ENCODE measurements at places on chromosomes 6 and 20. TPM values are rescaled to one million over a fixed set of nuclear protein-coding genes. Genes with fewer than 3 reads are reported as not detected.

Gene IL20RA
- not detected for total RNA-seq

- H3K4me1 ChIP-seq = peaks cover 65% of the 10 kb centered on the region
- H3K4me3 ChIP-seq = no peak overlapping the region
- peak; percentile 90 for DNase-seq
- H3K27me3 ChIP-seq = no peaks in the 10 kb centered on the region
Measured at GRCh38 chr6:42197555-42198362, 3.0 kb upstream of the GUCA1B start.

Gene HLA-DQA2
- total RNA-seq = not detected

Gene OR2W1
- total RNA-seq = not detected

- peak; percentile 41 for DNase-seq
- H3K4me3 ChIP-seq = no peak overlapping the region
- peaks cover 8% of the 10 kb centered on the region for H3K4me1 ChIP-seq
- H3K36me3 ChIP-seq = no peaks in the 10 kb centered on the region
- no peaks in the 10 kb centered on the region for H3K27me3 ChIP-seq
- H3K27ac ChIP-seq = no peak overlapping the region
Measured at GRCh38 chr6:82251942-82252341, 4.4 kb upstream of the IBTK start.

DNA sequence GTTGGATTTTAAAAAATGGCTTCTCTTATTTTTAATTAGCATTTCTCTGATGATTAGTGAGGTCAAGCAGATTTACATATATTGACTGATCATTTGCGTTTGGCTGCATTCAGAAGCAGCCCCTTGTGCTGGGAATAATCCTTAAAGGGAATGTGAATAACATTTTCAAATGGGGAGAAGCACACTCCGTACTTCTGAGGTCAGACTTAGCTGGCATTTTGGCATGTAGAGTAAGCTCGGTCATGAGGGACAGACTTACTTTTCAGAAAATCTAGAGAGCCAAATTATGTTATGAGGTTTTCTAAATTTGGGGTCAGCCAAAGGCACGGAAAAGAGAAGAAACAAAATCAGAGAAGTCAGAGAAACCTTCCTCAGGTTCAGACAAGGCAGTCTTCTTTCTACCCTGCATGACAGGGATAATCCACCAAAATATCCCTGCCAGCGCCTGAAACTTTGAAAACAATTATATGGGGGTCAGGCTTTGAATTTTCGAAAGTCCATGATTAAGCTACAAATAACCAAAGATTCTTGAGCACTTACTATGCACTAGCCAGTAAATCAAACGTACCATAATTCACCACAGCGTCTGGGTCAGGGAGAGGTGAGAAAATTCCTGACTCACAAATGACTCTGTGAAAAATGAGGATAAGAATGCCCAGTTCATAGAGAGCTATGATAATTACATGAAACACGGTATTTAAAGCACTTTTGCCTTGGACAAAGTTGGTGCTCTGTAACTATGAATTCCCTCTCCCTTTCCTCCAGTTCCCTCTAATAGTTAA, 44.9 kb downstream of the ADAT2 start:
- H3K27ac ChIP-seq = no peak overlapping the region
- peaks cover 23% of the 10 kb centered on the region for H3K27me3 ChIP-seq
- H3K4me3 ChIP-seq = no peak overlapping the region
- no peak for DNase-seq
- H3K4me1 ChIP-seq = no peaks in the 10 kb centered on the region

Gene MMP24
- not detected for total RNA-seq
